ENCODE measurements at places on chromosomes 3 and 15. TPM values are rescaled to one million over a fixed set of nuclear protein-coding genes. Genes with fewer than 3 reads are reported as not detected.

LMLN gene
- 4.5 TPM for total RNA-seq

SLC12A8 gene
- 1.4 TPM for total RNA-seq

GOLGA6L10 gene
- 1.8 TPM for total RNA-seq

- DNase-seq = no peak
These were observed 41.9 kb upstream of the SLC6A1 start for GRCh38 chr3:10950476-10951294.

DNA sequence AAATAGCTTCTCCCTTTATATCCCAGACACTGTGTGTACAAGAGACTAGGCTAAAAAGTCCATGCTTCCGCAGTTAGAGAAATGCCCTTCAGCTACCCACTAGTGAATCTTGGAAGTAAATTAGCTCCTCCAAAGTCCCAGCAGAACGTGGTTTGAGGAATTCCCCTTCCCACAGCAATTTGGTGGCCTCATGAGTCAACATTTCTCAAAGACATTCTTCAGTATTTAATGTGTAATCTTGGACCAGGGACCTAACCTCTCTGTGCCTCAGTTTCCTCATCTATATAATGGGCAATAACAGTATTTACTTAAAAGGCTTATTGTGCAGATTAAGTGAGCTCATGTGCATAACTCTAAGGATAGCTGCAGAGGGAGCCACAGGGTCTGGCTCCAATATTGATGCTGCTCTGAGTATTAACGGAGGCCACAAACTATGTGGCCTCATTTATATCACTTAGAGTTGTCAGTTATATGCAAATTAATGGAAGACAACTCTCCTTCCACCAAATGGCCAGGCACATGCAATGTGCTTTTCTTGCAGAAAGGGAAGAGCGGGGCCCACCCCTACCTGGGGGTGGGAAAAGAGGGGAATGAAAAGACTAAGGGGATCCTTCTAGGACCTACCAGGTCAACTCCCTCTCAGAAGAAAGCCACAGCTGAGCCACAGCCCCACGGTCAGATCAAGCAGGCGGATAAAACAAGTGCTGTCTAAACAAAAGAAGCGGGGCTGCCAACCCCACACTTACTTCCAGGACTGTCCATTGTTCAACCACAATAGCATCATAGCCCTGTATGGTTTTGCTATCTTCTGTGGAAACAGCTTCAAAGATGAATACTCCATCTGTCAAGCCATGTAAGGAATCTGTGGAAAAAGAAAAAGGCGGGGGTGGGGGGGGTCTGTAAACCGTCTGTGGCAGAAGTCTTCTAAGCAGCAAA lies 92.4 kb downstream of the OXNAD1 start:
- no peak for DNase-seq

DNA sequence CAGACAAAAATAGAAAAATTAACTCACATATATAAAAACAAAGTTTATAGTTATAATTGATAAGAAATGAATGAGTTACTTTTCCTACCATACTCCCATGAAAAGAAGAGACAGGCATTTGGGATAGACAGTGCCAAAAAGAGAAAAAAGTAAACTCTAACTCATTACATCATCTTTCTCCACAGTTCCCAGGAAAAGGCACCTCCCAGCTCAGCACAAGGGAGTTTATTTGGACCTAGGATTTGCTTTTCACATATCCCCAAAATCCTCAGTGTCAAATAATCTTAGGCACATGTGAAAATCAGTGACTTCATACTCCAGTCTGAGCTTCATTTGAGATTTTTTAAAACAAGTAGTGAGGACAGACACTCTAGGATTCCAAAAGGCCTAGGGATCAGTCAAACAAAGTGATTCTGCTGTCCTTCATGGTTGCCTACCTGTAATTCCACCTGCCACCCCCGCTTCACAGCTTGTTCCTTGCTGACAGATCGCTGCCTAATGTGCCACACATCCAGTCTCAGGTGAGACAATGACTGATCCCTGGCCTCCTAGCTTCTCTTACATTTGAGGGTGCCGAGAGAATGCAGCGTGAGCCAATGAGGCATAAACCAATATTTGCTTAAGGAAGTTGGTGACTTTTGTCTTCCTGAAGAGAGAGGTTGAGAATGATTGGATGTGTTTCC lies 573.7 kb downstream of the TBL1XR1 start:
- DNase-seq = no peak

DNA sequence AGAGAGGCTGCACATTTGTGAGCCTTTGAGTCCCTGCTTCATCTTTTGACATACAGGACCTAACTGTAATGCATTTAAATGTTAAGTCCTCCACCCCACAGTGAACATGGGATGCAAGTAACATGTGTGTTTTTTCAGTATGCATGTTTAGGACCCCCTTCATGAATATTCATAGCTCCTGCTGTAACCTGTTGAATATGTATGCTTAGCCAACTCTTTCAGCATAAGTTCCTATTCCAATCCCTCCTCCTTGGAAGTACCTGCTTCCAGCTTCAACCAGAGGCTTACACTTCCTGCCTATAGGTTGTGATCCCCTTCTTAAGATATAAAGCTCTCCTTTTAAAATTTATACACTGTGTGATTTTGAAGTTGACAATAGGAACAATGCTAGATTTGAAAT lies 36.9 kb upstream of the GNB4 start:
- DNase-seq = no peak
